ENCODE measurements at places on chromosomes 4 and X.

DNA sequence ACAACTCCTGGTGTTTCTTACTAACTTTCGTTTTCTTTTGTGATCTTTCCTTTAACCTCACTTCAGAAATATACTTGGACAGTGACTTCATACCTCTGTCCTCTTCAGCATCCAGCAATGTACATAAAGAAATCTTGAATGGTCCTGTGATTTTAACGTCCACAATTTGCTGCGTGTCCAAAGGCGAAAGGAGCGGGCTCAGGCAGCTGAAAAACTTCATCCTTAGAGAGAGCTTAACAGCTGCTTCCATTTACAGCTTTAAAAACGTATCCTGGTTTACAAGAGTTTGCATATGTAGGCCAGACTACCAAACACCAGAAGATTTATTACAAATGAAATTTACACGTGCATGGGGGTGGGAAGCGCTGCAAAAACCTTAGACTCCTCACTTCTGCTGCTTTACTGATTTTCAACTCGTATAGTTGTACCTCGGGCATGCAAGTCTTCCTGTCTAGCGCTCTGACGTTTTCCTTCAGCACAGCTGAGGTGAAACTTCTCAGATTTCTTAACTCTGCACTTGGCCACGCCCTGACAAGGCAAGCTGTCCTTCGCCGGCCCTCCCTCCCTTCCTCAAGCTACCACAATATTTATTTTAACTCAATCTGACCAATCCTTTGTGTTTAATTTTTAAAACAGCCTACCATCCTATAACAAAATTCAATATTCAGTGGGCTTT lies 406.4 kb downstream of the FAM47A start:
- no peaks in the 10 kb centered on the region for H3K4me1 ChIP-seq
- H3K36me3 ChIP-seq = no peaks in the 10 kb centered on the region
- H3K27me3 ChIP-seq = peaks cover 15% of the 10 kb centered on the region
- peak; percentile 62 for DNase-seq

DNA sequence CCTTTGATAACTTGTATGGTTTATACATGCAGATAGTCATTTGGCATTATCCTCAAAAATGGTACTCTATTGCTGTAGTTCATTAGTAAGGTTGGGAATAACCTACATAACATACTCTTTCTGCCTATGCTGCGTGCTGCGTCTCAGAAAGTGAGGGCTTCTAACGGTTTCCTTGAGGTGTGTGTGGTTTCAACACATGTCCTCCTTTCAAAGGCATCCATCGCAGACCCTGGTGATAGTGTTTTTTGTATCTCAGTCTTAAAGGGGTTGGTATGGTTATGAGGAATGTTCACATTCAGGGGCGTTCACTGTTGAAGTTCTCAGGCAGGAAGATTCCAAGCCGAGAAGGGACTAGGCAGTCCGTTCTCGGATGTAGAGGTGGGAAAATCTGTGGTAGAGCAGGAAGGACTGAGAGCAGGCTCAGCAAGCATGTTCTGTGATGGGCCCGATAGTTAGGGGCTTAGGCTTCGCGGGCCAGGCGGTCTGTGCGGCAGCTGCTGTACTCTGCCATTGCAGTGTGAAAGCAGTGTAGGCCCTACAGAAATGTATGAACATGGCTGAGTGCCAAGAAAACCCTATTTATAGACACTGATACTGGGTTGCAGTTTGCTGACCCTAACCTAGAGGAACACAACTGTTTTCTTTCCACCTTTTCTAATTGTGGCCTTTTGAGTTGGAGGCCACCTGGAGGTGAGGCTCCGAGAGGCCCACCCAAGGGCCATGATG lies 123.2 kb downstream of the GPR143 start:
- no peaks in the 10 kb centered on the region for H3K4me1 ChIP-seq
- no peak overlapping the region for H3K27ac ChIP-seq
- no peak overlapping the region for H3K4me3 ChIP-seq
- no peak for DNase-seq
- H3K27me3 ChIP-seq = no peaks in the 10 kb centered on the region

DNA sequence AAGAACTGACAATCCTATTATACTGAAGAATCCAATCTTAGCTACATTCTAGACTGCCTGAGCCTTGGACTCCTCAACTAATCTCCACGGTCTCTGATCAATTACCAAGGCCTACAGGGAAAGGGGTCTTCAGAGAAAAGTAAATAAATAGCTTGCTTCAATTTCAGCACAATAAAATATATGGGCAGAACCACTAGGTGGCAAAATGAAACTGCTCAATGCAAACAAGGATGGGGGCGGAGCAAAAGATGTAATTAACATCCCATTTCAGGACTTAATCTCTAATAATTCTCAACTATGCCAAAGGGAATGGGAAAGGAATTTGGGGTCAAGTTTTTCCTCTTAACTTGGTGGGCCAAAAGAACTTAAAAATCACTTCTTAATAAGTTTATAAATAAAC lies 78.4 kb upstream of the MAP3K15 start:
- no peaks in the 10 kb centered on the region for H3K36me3 ChIP-seq
- no peak overlapping the region for H3K4me3 ChIP-seq
- peak; percentile 44 for DNase-seq

DNA sequence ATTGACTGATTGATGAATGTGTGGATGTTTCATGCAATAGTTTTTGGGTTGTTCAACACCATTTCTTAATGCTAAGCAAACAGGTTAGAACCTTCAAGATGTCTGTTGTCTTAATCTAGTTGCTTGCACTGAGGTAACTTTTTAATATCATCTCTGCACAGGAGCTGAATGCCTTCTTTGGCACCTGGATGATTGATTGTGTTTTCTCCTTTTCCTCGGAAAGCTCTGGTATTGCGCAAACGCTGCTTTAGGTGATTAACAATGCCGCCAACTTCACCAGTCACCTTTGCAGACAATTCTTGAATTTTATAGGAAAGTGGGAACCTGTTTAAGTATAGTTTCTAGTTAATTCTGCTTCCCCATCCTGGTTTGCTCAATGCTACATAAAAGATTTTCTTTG lies 48.2 kb downstream of the RTL9 start:
- no peak overlapping the region for H3K4me3 ChIP-seq
- no peaks in the 10 kb centered on the region for H3K36me3 ChIP-seq
- H3K27ac ChIP-seq = no peak overlapping the region
- no peaks in the 10 kb centered on the region for H3K27me3 ChIP-seq

GRCh38 chrX:121258545-121258944 lies 211.1 kb downstream of the GLUD2 start:
- H3K27ac ChIP-seq = no peak overlapping the region
- no peaks in the 10 kb centered on the region for H3K36me3 ChIP-seq
- no peaks in the 10 kb centered on the region for H3K4me1 ChIP-seq
- H3K4me3 ChIP-seq = no peak overlapping the region
- no peak for DNase-seq

DNA sequence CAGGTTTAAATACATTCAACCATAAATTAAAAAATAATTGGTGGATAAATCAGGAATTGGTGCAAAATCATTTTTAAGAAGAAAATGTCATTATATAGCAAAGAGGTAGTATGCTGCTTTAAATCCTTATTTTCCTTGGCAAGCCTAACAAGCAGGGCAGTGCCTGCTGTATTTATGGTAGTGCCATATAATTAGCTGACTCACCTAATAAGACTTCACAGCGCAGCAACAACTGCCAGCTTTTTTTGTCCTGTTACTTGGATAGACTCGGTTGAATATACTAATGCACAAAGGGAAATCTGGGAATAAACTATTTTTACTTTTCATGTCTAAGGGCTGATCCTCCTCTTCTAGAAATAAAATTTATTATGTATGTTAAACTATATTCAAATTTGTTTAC lies 99.1 kb downstream of the SNCA start:
- no peaks in the 10 kb centered on the region for H3K4me1 ChIP-seq
- H3K4me3 ChIP-seq = no peak overlapping the region
- H3K27ac ChIP-seq = no peak overlapping the region
- no peak for DNase-seq
- H3K27me3 ChIP-seq = no peaks in the 10 kb centered on the region
- no peaks in the 10 kb centered on the region for H3K36me3 ChIP-seq

DNA sequence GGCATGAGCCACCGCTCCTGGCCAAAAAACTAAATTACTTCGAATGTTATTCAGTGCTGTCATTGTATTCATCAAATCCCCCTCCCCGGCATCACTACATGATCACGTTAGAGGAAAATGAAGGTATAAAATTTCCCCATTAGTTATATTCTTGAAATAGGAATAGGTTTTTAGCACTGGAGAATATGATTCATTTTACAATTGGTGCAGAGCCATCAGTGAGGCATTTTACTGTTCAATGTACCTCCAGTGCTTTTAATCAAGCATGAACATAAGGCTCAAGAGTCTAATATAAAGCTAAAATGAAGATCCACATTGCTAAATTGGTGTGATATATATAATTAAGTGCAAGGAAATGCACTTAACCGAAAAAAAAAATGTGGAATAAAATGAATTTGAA lies 18.3 kb downstream of the KLF3 start:
- H3K36me3 ChIP-seq = peaks cover 13% of the 10 kb centered on the region
- H3K4me1 ChIP-seq = peaks cover 11% of the 10 kb centered on the region
- no peak overlapping the region for H3K4me3 ChIP-seq
- no peak for DNase-seq
- no peak overlapping the region for H3K27ac ChIP-seq

GRCh38 chr4:183860731-183861130 lies 44.4 kb upstream of the STOX2 start:
- H3K4me3 ChIP-seq = no peak overlapping the region
- H3K36me3 ChIP-seq = no peaks in the 10 kb centered on the region
- H3K27me3 ChIP-seq = no peaks in the 10 kb centered on the region
- DNase-seq = no peak

DNA sequence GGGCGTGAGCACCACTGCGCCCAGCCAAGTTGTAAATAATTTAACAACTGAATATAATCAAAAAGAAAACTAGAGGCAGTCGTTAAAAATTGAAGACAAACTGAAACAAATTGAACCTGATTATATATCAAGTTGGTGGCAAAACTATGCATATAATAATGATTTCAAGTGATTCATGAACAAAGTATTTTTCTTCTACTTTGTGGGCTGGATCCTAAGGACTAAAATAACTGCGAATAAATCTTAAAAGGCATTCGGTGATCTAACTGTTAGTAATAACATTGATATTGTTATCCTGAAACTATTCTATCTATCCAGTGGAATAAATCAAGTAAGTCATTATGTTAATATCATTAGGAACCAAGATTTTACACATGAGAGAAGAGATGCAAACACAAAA lies 21.2 kb upstream of the USP9X start:
- DNase-seq = no peak
- H3K36me3 ChIP-seq = no peaks in the 10 kb centered on the region
- H3K27ac ChIP-seq = no peak overlapping the region
- no peaks in the 10 kb centered on the region for H3K27me3 ChIP-seq
- no peaks in the 10 kb centered on the region for H3K4me1 ChIP-seq

DNA sequence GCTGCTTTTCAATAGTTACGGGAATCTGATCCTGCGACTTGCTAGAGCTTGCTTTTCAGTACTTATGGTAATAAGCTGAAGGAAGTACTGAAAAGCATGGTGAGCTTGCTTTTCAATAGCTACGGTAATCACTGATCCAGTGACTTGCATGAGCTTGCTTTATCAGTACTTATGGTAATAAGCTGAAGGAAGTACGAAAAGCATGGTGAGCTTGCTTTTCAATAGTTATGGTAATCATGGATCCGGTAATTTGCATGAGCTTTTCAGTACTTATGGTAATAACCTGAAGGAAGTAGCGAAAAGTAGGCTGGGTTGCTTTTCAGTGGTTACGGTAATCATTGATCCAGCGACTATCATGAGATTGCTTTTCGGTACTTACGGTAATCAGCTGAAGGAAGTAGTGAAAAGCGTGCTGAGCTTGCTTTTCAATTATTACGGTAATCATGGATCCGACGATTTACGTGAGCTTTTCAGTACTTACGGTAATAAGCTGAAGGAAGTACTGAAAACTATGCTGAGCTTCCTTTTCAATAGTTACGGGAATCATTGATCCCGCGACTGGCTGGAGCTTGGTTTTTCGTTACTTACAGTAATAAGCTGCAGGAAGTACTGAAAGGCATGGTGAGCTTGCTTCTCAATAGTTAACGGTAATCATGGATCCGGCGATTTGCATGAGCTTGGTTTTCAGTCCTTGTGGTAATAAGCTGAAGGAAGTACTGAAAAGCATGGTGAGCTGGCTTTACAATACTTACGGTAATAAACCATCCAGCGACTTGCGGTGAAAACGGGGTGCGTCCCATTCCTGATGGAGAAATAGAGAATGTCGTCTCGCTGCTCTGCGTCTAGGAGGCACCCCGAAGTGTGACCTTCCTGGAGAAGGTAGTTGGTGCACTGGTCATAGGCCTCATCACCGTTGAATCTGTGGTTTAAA lies 6.5 kb downstream of the CRLF2 start:
- peak overlapping the region; percentile 15 for H3K27ac ChIP-seq
- peak; percentile 98 for DNase-seq
- no peaks in the 10 kb centered on the region for H3K27me3 ChIP-seq
- H3K36me3 ChIP-seq = no peaks in the 10 kb centered on the region

DNA sequence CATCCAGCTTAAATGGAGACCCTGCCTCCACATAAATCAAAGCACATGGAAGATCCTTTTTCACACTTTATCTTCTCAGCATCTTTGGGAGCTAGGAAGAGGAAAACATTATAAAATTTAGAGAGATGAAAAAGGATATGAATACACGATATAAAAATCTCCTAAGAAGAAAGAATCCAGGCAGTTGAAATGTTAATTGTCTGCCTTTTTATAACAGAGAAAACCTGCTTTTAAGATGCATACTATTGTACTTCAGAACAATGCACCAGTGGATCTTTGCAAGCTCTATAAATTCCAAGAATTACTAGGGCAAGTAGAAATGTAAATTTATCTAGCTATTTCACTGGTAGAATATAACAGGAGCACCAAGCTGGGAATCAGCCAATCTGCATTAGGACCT lies 300.3 kb upstream of the GALNT7 start:
- peak; percentile 28 for DNase-seq
- no peak overlapping the region for H3K27ac ChIP-seq
- no peaks in the 10 kb centered on the region for H3K27me3 ChIP-seq
- H3K36me3 ChIP-seq = no peaks in the 10 kb centered on the region
- no peak overlapping the region for H3K4me3 ChIP-seq

GRCh38 chr4:189600718-189601435 lies 339.8 kb upstream of the FRG1 start:
- H3K27me3 ChIP-seq = no peaks in the 10 kb centered on the region
- no peak overlapping the region for H3K27ac ChIP-seq
- H3K4me1 ChIP-seq = no peaks in the 10 kb centered on the region
- no peaks in the 10 kb centered on the region for H3K36me3 ChIP-seq
- no peak overlapping the region for H3K4me3 ChIP-seq
- DNase-seq = no peak

- peak; percentile 57 for DNase-seq
- H3K36me3 ChIP-seq = no peaks in the 10 kb centered on the region
- peaks cover 3% of the 10 kb centered on the region for H3K4me1 ChIP-seq
These were observed 58.4 kb upstream of the STS start for GRCh38 chrX:7088968-7089615.

GRCh38 chr4:153733751-153734448 lies 25.9 kb downstream of the RNF175 start:
- no peak for DNase-seq
- H3K27ac ChIP-seq = no peak overlapping the region
- no peaks in the 10 kb centered on the region for H3K36me3 ChIP-seq
- H3K4me1 ChIP-seq = peaks cover 10% of the 10 kb centered on the region
- H3K27me3 ChIP-seq = no peaks in the 10 kb centered on the region
- H3K4me3 ChIP-seq = no peak overlapping the region
